Stimulated activated CD8-positive, alpha-beta memory T cell treated with anti-CD3 and anti-CD28 coated beads, Interleukin-4, amount 100 ng/mL, for 48 hours (primary cell): ENCODE measurements at places on chromosomes 2 and 18.

DNA sequence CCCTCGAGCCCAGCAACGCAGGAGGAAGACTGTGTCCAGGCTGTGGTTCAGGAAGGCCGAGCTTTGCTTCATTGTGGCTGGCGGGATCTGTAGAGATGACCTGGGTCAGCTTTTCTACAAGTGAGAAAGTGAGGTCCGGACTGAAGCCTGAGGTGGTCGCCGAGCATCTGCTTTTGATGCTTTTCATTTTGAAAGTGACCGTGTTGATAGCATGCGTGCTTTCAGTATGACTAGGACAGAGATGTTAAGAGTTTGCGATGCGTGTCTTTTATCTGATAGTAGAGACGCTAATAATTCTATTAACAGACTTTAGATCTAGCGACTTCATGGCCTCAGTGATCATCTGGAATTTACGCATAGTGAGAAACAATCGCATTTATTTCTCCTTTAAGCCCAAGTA lies 28.1 kb downstream of the CTDP1 start:
- DNase-seq: no peak

DNA sequence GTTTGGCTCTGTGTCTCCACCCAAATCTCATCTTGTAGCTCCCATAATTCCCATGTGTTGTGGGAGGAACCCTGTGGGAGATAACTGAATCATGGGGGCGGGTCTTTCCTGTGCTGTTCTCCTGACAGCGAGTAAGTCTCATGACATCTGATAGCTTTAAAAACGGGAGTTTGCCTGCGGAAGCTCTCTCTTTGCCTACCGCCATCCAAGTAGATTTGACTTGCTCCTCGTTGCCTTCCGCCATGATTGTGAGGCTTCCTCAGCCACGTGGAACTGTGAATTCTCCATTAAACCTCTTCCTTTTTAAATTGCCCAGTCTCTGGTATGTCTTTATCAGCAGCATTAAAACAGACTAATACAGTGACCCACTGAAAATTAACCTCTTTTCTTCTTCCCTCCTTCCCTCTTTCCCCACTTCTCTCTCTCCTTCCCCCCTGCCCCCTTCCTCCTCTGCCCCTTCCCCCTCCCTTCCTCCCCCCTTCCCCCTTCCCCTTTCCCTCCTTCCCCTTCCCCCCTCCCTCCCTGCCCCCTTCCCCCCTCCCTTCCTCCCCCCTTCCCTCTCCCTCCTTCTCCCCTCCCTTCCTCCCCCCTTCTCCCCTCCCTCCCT lies 818.8 kb downstream of the SLC4A3 start:
- DNase-seq: no peak

GRCh38 chr2:110866466-110866865 lies 134.1 kb downstream of the ACOXL start:
- DNase-seq: peak; percentile 80

GRCh38 chr2:67891642-67892041 lies 171.2 kb downstream of the C1D start:
- DNase-seq: no peak

DNA sequence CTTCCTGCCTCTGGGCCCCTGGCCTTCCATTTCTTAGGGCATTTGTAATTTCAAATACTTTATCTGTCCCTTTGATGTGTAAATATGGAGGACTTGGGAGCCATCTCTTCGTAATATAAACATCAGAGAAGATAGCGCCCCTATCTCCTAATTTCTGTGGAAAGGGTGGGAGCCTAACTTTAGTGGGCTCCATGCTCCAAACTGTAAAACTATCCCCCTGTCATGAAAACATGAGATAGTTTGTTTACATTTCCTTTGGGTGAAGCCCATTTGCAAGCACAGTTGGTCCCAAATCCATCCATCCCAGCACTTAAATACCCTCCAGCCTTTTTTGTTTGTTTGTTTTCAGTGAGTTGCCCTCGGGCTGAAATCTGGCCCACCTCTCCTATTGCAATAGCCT lies 782.6 kb upstream of the FSHR start:
- DNase-seq: no peak

GRCh38 chr18:8946066-8946838 lies 156.2 kb upstream of the NDUFV2 start:
- no peak for DNase-seq

DNA sequence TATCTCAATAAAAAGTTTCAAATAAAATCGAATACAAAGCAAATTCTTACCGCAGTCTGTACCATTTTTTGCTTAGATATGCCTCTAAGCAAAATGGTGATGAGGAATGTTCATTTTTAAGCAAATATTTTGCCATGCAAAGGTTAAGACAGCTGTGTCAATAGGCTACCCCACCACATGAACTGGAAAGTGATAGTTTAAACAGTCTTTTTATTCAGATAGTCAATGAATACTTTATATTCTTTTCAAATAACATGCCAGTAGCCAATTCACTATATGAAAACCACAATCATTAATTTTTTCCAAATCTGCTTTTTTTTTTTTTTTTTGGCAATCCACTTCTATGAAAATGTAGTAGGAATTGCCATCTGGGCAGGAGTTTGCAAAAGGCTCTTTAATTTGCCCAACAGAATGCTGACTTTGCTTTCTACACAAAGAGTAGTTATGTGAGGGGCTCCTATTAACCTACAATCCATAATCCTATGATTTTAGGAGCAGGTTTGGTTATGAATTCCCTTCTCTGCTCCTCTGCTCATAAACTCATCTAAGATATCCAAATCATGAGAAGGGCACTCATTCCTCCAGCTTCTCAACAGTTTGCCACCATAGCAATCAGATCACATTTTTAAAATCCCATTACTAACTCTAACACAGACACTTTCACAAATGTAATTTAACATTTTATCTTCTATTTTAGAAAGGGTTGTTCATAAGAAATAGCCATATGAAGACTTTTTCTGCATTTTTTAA lies 69.2 kb downstream of the SLC40A1 start:
- DNase-seq: no peak

- no peak for DNase-seq
Observed at GRCh38 chr2:207764096-207764630, 5.5 kb downstream of the FZD5 start.

GRCh38 chr2:190481339-190481738 lies 53.2 kb downstream of the NEMP2 start:
- no peak for DNase-seq

- DNase-seq: no peak
Observed at GRCh38 chr2:62660087-62660486, 45.4 kb upstream of the EHBP1 start.

- DNase-seq: no peak
Observed at GRCh38 chr18:61435064-61435652, 101.9 kb downstream of the CDH20 start.
